Hematopoietic multipotent progenitor cell (in vitro differentiated cells): ENCODE measurements at places on chromosomes 16 and 17.

GRCh38 chr17:32489320-32490100, 2.7 kb downstream of the CDK5R1 start:
- DNase-seq, result no peak

DNA sequence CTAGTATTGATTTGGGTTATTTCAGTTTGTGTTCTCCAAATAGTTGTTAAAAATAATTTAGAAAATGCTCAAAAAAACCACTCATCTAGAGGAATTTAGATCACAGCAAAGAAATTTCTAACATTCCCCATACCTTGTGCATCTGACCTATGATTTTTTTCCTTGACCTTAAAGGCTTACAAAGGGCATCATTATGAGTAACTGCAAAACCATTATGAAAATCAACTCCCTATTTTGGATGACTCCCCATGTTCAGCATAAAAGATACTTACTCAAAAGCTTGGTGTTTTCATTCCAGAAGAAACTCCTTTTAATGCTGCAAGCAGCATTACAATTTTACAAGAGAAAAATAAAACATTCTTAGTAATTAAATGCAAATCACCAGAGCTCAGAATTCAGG, 83.2 kb downstream of the GRIN2A start:
- no peak for DNase-seq

DNA sequence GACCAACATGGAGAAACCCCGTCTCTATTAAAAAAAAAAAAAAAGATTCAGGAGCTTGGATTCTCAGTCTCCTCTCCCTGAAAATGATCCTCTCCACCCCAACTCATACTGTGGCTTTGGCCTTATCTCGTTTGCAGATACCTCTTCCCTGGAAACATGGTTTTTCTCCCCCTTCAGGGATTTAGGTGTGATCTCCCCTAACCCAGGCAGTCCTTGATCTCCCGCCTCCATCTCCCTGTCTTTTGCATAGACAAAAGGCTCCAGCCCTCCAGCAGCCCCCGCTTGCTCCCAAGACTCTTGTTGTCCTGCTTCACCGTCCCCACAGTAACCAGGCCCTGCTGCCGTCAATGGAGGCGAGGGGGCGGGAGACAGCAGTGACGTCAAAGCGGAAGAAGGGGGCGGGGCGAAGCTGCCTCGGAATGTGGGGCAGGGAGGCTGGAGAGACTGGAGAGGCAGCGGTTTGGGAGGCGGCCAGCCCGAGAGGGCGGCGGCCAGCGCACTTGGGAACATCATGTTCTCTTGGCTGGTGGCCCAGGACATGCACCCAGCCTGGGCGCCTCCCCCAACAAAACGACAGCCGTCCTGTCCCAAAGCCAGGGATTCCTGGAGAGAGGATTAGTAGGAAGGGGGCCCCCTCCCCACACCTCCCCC, 1.9 kb upstream of the PER1 start:
- peak; percentile 81 for DNase-seq

GRCh38 chr17:2040942-2041560, 771 bp upstream of the OVCA2 start:
- DNase-seq, result no peak

DNA sequence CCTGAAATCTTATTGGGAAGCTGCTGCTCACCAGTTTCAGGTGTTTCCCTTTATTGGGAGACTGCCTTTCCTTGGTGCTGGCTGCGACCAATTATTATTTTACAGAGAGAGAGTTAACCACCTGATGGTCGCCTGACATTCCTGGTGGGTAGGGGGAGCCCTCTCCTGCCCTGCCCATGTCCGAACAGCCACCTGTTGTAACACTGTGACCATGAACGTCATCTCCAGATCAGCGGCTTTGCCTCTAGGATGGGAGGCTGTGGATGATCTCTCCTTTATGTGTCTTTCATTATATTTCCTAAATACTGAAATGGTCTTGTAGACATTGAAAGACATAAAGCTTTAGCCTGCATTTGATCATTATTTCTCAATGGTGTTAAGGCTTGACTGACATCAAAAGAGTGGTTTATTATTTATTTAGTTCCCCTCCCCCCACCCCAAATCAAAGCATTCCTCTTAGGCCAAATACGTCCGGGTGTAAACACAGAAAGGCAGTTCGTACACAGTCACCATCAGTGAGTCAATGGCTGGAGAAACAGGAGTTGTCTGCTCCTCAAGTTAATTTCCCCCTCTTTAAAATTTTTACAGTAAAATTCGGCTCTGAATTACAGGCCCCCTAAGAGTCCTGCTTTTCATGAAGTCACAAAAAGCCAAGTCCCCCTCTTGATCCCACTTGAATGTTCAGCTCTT, 57.8 kb upstream of the CACNG5 start:
- no peak for DNase-seq

GRCh38 chr16:68037841-68038597, 14.9 kb downstream of the DUS2 start:
- DNase-seq, result peak; percentile 42

- no peak for DNase-seq
These were observed 647 bp downstream of the PRSS8 start for GRCh38 chr16:31134625-31135534.

DNA sequence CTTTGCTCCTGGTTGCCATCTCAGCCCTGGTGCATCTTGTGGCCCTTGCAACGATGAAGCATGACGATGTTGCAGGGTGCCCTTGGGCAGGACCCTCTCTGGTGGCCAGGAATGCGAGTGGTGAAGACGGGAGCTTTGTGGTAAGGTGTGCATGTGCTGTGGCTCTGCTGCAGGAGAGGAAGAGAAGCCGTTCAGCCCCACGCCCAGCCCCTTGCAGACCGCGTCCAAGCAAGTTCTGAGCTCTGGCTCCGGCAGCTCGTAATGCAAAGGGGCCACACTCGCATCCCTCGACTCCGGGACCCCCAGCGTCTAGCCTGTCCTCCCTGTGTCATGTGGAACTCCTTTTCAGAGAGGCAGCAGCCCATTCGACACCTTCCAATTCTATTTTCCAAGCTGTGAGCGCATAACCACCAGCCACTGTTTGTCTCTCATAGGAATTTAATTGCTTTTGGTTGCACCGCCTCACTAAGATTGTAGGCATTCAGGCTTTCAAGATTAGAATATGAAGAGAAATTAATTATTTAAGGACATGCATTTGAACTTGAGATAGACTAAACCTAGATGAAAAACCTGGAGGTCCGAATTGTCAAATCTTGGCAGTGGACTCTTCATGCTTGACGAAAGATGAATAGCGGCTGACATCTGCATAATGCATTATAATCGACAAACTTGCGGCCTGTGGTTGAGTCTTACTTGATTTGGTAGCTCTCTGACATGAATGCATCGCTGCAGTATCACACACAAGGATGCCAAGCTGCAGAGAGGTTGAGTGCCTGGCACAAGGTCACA, 21.1 kb upstream of the KCNG4 start:
- no peak for DNase-seq

- DNase-seq, result no peak
These were observed 148.0 kb upstream of the TNRC6C start for GRCh38 chr17:77810536-77810935.

GRCh38 chr17:66649818-66650543, 184.9 kb upstream of the CACNG5 start:
- DNase-seq, result no peak

DNA sequence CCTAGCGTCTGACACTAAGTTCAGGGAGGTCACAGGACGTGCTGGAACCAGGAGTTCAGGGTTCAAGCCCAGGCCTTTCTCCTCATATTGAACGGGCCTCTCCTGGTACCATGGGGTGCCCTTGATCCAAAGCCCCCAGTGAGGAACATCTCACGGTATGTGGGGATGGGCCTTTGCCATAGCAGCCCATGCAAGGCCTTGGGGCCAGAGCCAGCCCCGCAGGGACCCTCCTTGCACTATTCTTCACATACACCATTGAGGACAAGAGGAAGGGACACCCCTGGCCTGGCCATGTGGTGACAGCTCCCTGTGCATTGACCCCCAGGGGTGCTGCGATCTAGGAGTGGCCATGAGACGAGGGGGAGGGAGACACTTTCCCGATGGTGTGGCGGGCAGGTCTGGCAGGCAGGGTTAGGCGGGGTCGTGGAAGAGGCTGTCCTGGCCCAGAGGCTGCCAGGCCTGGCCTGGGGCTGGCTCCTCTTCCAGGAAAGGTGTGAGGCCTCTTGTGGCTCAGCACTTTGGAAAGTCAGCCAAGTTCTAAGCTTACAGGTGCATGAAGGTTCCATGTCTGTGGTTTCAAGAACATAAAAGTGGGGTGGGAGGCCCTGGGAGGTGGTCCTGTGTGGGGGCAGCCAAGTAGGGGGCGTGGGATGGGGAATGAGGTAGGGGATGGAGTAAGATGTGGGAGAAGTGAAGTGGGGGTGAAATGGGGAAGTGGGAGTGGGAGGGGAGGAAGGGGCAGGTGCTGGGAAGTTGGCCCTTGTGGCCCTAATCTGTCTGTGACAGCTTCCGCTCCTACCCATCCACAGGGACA, 88.7 kb upstream of the CBX4 start:
- DNase-seq, result no peak

DNA sequence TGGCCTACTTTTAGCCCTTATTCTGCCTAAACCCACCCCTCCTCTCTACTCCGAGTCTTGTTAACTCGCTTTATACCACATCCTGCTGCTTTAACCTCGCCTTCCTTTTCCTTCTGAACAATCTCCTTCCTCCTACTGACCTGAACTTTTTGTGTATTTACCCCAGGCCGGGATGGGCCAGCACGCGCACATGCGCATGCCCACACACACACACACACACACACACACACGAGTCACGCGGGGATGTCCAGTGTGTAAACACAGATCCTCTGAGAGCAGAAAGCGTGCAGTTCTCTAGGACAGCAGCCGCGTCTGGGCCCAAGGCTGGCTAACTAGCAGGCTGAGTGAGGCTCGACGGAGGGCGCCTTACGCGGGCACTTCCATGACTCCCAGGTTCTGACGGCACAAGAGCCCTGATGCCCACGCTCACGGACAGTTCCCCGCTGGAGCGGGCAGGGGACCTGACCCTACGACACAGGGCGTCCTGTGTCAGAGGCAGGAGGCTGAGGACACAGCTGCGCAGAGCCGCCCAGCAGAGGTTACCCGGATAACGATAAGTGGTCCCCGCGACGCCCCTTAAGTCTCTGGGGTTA, 610 bp downstream of the PIK3R5 start:
- no peak for DNase-seq

DNA sequence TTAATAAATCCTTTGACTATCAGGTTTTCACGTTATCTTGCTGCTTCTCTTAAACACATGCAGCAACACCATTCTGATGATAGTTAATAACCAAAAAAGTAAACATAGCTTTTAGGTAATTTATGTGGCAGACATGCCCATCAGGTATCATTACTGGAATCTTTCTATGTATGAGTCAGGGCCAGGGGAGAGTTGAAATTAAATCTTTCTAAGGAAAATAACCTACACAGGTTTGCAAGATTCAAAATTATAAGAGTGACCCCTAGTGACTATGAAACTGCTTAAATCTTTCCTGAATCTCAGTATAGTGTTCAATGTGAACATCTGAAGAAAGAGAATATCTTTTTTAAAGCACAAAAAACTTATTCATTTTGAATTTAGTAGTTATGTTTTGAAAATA, 666.6 kb downstream of the CDH11 start:
- no peak for DNase-seq

DNA sequence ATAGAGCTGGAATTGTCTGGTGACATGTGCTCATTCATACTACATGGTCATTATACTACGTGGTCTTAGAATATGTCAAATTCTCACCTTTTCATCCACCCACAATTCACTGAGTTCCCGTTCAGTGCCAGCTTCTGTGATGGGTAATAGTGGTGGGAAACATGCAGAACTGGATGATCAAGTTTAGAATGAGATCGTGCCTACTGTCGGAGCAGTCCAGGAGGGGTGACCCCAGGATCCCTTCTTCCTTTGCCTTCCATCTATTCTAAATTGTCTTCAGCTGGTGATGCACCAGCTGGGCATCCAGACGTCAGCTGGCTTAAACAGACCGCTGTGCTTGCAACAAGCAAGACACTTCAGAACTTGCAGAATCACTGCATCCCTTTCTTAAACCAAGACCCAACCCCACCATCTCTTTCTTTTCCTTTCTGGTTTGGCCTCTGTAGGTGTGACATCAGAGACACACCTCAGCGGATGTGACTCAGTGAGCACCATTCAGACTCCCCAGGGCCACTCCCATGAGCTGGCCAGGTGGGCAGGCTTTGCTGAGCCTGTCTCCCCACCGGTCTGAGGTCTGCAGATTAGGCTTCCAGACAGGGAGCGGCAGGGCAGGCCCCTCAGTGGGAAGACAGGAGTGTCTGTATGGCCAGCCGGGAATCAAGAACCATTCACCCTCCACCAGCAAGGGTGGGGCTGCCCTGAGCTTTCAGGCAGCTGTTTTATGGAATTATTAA, 18.1 kb downstream of the C17orf100 start:
- no peak for DNase-seq

DNA sequence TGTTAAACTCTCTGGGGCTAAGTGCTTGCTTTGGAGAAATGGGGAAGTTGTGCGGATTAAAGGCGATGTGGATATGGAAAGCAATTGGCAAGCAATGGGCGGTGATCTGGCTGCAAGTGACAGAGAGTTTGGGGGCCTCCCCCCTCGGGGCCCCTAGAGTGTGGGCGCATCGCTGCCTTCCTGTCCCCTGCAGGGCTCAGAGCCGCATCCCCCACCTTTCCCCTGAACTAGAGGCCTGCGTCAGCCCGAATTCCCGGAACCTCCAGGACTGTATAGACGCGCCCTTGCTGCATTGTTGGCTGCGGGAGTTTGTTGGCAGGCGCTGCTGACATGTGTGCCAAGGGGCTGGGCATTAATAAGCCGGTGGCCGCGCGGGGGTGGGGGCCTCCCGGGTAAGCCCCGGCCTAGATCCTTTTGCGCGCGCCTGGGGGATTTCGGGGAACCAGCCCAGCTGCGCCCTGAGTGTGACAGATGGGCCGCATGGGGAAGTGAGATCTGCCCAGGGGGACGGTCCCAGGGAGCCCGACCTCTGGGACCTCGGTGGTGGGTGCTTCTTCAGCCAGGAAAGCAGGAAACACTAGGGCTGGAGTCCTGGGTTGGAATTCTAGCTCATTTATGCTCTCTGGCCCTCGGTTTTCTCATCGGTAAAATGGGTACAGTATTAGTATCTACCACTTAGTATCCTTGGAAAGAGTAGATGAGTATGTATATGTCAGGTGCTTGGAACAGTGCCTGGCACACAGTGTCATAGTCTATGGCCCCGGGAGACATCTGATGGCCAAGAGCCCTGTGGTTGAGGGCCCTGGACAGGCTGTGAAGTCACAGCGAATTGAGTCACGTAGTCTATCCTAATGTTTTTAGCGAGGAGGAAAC, 1.0 kb downstream of the EEF2K start:
- DNase-seq, result peak; percentile 87

GRCh38 chr17:62791767-62792446, 16.2 kb downstream of the MARCHF10 start:
- no peak for DNase-seq

DNA sequence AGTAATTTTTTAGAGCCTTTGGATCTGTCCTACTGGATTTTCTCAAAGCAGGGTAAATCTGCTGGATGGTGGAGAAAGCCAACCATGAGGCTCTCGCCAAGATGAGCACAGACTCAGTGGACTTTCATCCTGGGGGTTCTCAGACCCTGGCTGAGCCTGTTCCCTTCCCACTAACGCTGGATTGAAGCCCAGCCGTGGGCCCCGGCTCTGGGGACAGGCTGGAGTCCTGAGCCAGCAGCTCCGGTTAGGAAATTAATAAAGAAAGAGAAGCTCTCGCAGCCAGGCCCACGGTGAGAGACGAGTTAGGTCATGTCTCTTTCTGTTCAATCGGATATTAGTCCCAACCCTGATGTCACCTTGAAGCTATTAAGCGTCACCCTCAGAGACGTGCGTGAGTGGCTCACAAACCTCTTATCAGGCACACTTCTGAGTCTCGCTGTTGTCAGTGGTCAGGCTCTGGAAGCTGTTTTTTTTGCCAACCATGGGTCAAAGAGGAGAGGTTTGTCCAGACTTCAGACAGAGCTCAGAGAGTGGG, 27.1 kb downstream of the MEOX1 start:
- DNase-seq, result no peak
